ENCODE measurements at places on chromosomes 5 and 9.

- DNase-seq: no peak
Observed at GRCh38 chr5:168104350-168104749, 187.1 kb upstream of the WWC1 start.

GRCh38 chr9:114096041-114096511, 3.0 kb downstream of the KIF12 start:
- DNase-seq: no peak

DNA sequence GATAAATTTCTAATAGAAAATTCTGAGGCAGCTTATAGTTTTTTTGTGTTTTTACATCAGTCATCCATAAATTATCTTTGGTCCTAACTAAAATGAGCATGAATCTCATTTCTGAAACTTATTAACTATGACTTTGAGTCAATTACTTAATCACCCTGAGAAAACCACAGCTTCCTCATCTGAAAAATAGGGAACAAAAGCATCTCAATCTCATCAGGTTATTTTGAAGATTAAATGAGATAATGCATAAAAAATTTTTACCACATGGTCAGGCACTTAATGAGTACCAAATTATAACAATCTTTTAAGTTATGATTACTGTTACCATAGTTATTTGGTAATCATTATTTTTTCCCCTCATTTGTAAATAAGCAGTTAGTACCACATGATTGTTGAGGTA, 279.1 kb downstream of the MAST4 start:
- no peak for DNase-seq

DNA sequence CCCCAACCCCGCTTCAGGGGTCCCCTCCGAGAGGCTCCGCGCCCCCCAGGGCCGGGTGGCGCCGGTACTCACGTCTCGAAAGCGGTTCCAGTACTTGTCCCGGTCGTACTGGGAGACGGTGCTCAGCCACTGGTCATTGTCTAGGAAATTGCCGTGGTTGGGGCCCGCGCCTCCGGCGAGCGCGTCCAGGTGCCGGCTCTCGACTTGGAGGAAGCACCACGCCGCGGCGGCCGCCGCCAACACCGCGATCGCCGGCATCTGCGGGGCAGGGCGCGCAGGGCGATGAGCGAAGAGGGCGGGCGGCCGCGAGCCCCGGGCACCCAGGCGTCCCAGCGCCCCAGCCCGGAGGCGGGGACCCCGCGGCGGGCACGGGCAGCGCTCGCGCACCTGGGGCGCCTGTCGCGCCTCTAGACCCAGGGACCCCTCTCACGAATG, 808 bp downstream of the SPOCK1 start:
- DNase-seq: peak; percentile 36

DNA sequence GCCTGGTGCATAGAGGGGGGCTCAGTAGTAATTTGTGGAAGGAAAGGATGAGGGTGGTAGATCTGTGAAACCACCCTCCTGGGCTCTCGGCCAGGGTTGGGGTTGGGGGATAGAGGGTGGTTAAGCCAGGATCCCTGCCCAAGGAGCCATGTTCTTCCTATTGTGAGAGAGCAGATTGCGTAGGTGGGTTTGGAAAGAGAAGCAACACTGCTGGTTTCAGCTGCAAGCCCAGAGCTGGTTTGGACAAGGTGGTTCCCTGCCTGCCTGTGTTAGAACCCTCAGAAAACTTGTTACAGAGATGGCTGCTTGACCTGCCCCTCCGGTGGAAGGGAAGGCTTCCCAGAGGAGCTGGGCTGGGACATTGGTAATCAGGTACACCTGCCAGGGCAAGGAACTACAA, 131.2 kb upstream of the HAND1 start:
- DNase-seq: no peak

DNA sequence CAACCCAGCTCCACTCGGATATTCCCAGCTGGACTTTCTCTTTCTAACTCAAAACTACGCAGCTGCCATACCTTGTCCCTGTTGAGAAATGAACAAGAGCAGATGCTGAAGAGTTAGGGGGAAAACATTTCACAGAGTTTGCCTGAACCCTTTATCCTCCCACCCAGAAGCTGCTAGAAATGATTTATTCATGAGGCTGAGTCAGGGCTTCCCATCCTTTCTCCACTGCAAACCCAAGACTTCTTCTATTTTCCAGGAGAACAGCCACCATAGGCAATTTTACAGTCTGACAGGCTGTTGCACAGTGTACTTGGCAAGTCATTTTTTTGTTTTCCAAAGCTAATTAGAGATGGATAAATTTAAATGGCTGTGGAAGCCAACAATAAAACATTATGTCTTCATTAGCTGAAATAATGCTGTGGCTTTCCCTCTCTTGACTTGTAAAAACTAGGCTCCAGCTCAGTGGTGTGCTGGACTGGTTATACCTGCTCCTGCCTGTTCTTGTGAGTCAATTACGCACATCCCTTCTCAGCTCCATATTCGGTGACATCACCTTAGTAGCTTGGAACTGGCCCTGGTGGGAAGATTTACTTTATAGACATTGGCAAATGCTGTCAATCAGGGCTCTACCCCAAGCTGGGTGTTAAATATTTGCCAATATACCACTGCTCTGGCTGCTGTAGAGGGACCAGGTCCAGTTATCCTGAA, 71.9 kb downstream of the KIF4B start:
- no peak for DNase-seq

DNA sequence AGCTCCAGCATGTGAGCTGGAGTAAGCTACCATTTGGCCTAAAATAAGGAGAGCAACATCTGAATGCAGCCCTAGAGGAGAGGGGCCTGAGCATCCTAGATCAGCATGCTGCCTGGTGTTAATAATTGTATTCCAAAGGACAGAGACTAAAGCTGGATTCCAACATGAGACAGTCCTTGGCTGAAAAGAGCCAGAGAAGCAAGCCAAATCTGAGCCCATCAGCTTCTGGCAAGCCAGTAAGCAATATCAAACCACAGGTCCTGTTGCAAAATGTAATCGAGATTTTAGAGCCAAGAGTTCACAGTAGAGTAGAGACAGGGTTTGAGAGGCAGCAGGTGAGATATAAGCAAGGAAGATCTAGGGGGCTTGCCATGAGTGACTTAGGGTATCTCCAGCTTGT, 42.3 kb upstream of the DMAC1 start:
- no peak for DNase-seq

DNA sequence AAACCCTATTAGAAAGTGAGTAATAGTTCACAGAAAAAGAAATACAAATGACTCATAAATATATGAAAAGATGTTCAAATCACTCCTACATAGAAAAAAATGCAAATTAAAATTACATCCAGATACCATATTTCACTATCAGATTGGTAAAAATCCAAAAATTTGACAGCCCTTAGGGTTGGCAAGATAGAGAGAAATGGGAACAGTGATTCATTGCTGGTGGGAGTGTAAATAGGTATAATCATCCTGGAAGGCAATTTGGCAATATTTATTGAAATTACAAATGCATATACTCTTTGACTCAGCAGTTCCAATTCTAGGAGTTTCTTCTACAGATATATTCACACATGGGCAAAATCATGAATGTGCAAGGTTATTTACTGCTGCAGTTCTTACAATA, 273.5 kb downstream of the NR2F1-AS1 start:
- no peak for DNase-seq

GRCh38 chr9:36895744-36896260, 138.3 kb downstream of the PAX5 start:
- no peak for DNase-seq

GRCh38 chr5:159216454-159216853, 7.1 kb upstream of the RNF145 start:
- no peak for DNase-seq

DNA sequence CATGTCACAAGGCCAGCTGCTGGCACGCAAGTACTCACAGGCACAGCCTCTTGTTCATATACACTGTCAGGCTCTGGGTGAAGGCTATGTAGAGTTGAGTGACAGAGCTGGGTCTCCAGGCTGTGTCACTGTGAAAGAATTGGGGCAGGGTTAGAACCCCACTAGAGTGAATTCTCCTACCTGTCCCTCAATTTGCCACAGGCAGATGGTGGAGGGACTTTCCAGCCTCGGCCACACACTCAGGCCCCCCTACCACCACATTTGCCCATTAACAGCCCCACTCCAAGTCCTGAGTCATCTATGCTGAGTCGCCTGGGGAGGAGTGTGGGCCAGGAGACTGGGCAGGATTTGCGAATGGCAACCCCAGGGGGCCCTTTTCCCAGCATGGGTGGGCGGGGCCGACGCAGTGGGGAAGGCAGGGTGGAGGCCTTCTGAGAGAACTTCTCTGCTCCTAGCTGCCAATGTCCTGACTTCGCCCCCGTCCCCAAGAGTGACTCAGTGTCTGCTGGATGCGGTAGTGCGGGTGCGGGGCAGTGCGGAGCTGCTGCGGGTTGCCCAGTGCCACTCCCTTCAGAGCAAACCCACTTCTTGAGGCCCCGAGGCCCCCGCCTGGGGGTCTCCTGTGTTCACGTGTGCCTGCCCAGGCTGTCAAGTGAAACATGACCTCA, 50.3 kb upstream of the PSD2 start:
- peak; percentile 67 for DNase-seq

DNA sequence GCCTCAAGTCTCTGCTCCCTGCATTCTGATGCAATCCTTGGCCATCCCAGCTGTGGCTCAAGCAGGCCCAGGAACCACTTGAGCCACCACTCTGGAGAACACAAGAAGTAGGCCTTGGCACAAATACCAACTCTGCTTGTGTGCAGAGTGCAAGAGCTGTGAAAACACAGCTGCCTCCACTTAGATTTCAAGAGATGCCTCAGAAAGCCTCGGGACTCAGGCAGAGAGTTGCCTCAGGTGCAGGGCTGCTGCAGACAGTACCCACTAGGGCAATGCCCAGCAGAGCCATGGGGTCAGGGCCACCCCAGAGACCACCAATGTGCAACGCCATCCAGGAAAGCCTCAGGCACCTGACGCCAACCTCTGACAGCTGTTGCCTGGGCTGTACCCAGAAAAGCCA, 82.4 kb downstream of the FREM1 start:
- no peak for DNase-seq

DNA sequence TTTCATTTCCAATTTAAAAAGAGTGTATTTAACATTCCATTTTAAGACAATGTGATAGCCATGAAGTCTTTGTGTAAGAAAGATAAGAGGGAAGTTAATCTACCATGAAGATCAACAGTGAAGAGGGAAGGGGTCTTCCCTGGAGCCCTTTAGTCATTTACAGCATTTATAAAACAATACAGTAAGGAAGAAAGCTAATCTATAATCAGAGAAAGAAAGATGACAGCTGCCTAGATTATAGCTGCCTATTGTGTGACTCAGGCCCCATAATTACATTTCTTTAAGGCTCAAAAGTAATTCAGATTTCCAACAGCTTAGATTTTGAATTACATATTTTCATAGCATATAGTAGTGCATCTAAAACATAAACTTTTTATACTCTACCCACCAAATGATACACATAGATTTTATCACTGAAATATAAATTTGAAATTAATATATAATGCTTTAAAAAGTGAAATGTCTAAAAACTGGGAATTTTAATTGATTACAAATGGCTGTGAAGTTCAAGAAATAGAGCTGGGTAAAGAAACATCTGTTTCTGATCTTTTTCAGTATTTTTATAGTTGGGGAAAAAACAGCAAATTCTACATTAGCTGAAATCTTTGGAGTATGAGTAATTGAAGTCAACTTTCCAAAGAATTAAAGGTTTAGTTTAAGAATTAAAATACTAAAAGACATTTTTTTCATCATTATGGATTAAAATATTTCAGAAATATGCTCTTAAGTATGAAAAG, 89.6 kb downstream of the RIC1 start:
- no peak for DNase-seq

GRCh38 chr5:77087484-77088261, 588 bp upstream of the ZBED3 start:
- DNase-seq: no peak

DNA sequence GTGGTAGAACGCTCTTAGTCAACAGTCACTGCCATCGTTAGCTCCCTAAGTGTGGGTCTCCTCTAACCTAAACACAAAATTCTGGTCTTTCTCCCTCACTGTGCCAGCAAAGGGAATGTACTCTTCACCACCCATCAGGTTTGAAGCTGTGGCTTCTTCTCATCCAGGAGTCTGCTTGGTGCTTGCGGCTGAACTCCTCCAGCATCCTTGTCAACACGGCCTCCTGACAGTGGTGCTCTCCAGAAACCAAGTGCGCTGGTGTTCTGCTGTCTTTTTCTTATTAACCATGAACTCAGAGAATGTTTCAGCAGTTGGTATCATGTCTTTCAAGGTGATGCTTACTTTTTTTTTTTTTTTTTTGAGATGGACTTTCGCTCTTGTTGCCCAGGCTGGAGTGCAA, 23.9 kb upstream of the LPCAT1 start:
- DNase-seq: no peak

- DNase-seq: no peak
Observed at GRCh38 chr9:110065532-110065931, 142.4 kb downstream of the C9orf152 start.

DNA sequence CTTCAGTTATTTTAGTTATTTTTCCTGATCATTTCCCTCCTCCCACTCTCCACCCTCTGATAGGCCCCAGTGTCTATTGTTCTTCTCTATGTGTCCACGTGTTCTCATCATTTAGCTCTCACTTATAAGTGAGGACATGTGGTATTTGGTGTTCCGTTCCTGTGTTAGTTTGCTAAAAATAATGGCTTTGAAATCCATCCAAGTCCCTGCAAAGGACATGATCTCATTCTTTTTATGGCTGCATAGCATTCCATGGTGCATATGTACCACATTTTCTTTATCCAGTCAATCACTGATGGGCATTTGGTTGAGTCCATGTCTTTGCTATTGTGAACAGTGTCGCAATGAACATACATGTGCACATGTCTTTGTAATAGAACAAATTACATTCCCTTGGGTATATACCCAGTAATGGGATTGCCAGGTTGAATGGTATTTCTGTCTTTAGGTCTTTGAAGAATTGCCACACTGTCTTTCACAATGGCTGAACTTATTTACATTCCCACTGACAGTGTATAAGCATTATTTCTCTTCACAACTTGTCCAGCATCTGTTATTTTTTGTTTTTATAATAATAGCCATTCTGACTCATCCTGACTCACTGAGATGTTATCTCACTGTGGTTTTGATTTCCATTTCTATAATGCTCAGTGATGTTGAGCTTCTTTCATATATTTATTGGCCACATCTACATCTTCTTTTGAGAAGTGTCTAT, 17.2 kb upstream of the DIRAS2 start:
- no peak for DNase-seq

DNA sequence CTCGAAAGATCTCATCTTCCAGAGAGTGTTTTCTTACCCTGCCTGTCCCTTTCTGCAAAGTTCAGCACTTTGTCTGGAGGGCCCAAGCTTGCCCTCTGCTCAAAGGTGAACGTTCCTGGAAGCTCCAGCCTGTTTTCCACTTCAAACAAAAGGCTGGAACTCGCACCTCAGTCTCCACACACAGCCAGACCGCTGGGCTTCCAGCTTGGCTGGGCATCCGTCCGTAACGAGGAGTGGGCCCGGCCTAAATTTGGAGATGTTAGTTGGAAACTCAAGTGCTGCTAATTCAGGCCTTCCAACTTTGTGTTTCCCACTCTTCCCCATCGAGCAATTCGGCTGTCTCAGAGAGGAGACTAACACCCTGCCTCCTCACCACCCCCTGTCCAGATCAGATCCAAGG, 35.1 kb downstream of the FGF18 start:
- DNase-seq: no peak

DNA sequence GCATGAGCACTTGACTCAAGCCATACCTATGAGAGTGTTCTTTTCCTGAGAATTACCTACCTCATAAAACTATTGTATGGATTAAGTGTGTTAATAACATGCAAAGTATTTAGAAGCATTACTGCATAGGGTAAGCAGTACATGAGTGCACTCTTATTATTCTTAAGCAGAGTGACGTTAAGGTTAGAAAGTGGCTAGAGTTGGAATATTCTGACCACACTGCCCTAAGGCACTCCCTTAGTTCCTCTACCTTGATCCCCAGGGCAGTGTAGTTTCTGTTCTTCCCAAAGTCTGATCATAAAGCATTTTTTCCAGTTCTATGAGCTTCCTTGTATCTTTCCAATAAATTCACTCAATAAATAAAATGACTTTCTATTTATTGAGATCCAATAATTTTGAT, 189.2 kb downstream of the PCSK1 start:
- DNase-seq: no peak
